Cortex of kidney (tissue), 1 donor: ENCODE measurements at places on chromosomes 4 and X.

DNA sequence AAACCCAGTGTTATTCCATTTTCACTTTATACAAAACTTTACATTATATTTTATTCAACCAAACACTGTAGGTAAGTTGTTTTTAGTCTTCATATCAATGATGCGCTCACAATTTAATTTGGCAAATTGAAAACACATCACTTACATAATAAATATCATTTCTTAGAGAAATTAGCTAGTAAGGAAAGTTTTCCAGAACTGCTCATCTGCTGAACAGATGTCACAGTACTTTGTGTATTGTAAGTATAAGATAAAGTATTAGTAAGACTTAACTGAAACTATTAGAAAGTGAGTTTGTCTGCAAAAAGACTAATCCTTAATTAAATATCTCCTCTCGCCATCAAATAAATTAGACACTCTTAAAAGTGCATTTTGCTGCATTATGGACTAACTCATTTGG lies 108.7 kb upstream of the PACRGL start:
- DNase-seq = no peak

DNA sequence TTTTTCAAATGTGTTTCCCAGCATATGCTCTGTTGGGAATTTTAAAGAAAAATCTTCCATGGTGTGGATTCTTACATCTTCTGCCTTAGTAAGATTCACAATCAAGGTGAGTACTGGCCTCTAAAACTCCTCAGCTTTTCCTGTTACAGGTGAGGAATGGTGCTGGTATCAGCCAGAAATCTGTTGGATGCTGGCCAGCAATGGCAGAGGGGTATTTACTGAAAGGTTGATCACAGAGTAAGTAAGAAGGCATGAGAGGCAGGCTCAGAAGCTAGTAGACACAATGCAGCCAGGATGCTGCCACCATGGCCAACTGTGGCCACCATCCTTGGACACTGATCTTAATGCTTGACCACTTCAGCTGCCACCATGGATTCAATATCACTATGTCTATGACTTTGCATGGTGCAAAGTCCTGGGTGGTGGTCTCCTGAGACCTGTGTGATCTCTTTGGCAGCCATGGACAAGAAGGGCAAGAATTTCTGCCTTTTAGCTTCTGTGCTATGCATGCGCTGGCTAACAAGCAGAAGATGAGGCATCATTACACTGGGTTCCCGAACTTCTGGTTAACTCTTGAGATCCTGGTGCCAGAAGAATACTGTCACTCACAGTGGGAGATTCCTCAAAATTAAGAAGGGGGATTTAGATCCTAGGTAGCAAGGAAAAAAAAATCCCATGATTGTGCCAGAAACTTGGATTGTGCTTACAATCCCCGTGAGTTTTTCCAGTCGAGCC lies 60.2 kb downstream of the CHRNA9 start:
- no peak for DNase-seq

- DNase-seq = no peak
These were observed 211.2 kb upstream of the POF1B start for GRCh38 chrX:85590638-85591037.

DNA sequence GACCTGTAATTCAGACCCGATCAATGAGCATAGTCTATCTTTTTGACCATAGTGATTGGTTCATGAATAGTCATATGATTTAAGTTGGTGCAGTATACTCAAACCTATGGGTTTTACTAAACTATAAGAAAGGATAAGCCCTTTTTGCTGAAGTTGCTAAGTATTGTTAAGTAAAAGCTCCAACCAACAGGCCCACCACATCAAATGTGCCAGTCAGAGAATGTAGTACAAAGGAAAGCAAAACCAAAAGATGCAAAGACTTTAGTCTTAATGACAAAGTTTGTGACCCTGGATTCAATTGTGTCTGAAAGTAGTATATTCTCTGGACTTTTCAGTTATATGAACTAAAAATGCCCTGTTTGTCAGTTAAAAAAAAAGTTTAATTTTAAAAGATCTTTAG lies 208.1 kb upstream of the TET2 start:
- no peak for DNase-seq

DNA sequence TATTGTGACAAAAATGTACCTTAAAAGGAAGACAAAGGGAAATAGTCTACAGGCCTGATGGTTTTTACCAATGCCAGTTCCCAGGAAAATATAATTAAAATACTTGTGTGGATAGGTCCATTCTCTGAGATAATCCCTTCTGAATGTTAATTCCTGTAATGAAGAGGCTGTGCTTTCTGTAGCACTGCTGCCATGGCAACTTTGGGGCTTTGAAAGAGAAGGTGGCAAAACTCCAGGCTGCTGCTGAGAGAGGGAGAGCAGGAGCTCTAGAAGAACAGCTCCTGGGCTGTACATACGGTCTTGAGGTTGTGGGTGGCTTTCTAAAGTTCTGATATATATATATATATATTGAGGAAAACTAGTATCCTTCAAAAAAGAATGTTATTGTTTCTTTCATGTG lies 125.4 kb downstream of the PDLIM5 start:
- DNase-seq = no peak

DNA sequence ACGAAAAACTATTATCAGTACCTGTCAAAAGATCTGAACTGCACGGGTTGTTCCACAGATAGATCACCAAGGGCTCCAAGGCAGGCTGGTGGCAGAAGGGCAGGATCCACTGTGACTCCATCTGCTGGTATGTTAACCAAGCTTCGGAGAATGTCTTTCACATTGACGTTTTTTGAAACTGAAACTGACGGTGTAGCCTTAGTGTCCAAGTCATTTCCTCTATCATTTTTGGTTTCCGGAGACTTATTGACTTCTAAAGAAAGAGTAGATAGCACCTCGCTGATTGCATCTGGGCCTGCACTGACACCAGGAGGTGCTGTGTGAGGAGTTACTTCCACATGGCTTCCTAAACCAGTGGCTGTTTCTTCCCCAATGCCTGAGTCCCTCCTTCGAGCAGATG lies 186.9 kb downstream of the LRBA start:
- no peak for DNase-seq

- DNase-seq = no peak
These were observed 792.9 kb upstream of the HTR2C start for GRCh38 chrX:113790987-113791386.

DNA sequence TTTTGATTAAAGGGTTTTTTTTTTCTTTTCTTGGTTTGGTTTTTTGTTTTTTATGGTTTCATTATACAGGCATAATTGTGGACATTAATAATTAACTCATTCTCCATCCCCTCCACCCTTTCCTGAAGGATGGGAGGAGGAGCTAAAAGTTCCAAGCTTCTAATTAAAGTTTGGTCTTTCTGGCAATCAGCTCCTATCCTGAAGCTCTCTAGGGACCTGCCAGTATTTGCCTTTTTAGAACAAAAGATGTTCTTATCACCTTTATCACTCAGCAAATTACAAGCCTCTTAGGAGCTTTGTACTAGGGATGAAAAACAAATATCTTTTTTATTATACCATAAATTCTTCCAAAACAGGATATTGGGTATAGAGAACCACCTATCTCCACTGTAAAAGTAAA lies 589.8 kb downstream of the PDHA2 start:
- DNase-seq = no peak

- DNase-seq = no peak
These were observed 7.6 kb upstream of the BST1 start for GRCh38 chr4:15695240-15695699.

GRCh38 chrX:9560219-9560618 lies 95.4 kb downstream of the TBL1X start:
- DNase-seq = no peak

GRCh38 chr4:29722253-29722652 lies 997.9 kb upstream of the PCDH7 start:
- no peak for DNase-seq

- no peak for DNase-seq
These were observed 123.6 kb upstream of the RBPJ start for GRCh38 chr4:26197018-26197779.

DNA sequence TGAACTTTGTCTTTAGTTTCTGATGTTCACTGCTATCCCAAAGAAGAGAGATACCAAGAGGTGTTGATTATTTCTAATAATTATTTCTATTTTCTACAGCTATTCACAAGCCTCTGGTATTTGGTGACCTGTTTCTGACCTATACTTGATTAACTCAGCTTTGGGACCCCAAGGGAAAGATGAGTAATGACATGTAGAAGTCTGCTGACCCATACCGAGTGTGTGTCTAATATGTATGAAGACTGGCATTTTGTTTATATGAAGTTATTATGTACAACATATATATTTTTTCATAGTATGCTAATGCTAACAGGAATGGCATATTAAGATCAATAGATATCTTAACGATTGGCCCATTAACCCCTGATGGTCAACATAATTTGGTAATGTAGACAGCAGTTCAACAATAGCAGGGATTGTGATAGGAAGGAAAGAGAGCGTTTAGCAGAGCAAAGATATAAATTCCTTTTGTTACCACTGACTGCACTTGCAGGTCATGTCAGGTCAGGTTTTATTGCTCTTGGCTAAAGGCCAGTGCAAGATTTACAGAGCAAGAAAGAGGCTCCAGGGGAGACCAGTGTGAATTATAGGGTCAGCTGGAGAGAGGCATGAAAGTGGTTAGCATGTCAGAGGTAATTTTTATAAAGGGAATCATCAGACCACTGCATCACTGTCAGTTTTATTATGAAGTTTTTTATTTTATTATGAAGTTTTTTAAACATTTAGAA lies 94.7 kb upstream of the DIPK2B start:
- no peak for DNase-seq

- DNase-seq = no peak
These were observed 59.0 kb upstream of the C1QTNF7 start for GRCh38 chr4:15368856-15369255.

- DNase-seq = no peak
These were observed 47.2 kb upstream of the MXRA5 start for GRCh38 chrX:3393581-3394111.

DNA sequence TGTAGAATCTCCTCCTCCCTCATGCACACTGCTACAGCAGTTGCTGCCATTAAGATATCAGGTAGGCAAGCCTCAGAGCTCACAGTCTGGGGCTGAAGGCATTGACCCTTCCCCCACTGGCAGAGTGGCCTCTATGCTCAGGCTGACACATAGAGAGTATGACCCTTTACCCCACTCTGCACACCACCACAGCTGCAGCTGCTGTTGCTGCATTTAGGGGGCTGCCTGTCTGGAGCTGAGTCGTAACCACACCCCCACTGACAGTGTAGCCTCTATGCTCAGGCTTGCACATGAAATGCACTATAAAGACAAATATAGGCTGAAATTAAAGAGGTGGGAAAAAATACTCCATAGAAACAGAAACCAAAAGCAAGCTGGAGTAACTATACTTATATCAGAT lies 289.3 kb upstream of the PABPC4L start:
- DNase-seq = no peak

GRCh38 chr4:94852616-94853015 lies 94.9 kb downstream of the BMPR1B start:
- no peak for DNase-seq

DNA sequence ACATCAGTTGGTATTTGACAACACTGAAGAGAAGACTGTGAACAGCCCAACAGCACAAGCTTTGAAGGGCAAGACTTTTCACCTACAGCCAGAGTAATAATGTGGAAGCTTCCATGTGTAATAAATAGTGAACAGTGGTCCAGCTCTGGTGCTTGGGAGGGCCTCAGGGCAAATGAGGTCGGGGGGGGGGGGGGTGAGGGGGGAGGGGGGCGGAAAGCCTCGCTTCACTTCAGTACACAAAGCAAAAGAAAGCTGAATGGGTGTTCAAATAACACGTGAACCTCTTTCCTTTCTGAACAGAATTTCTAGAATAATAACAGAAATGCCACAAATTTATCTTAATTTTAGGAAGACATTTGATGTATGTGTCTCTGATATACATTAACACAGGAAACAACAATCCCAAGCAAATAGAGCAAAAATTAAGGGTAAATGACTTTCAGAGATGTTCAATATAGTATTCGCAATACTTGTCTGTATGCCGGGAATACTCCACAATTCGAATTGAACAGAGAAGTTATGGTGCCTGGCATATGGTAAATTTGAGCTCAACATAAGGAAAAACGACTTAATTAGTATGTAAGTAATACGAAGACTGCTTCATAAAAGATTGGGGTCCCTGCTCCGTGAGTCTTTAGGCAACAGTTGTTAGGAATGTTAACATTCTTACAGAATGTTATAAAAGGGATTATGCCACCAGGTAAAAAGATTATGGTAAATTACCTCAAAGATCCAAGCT lies 92.6 kb downstream of the FRYL start:
- DNase-seq = no peak

GRCh38 chrX:112094729-112095128 lies 12.2 kb upstream of the TRPC5 start:
- no peak for DNase-seq

GRCh38 chrX:38166478-38167083 lies 54.1 kb downstream of the SRPX start:
- DNase-seq = no peak

DNA sequence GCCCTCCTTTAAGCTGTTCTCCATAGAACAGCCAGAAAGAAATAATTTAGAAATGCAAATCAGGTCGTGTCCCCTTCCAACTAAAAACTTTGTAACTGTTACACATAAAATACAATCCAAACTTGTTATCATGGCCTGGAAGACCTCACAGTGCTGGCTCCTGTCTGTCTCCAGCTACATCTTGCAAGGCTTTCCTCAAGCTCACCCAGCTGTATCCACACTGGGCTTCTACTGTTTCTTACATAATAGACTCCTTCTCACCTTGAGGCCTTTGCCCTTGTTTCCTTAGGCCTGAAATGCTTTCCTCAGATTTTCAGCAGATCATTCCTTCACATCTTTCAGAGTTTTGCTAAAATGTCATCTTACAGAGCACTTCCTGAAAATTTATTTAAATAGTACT lies 33.5 kb upstream of the USP53 start:
- no peak for DNase-seq

DNA sequence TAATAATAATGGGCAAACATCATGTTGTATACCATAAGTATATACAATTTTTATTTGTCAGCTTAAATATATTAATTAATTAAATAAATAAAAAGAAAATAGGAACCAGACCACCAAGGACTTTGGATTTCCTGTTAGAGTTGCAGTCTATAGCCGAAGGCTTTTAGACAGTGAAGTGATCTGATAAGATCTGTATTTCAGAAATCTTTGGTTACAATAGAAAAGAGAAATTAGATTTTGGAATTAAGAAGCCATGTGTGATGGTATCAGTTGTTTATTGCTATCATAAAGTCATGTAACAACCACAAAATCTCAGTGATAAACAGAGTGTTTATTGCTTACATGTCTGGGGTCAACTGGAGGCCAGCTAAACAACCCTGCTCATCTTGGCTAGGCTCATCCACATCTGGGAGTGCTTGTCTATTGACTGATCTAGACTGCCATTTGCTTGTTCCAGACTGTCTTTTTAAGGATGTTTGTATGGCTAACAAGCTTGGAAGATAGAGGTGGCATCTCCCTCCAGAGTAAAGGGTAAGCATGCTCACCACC lies 142.1 kb upstream of the USP9X start:
- no peak for DNase-seq

GRCh38 chr4:80196922-80197573 lies at the start of gene PRDM8:
TSS of gene PRDM8 (plus strand) at chr4:80197503. CDS start at chr4:80200081, 2,578 bp downstream.
- no peak for DNase-seq
